Uterus (tissue), 4 donors: ENCODE measurements at places on chromosomes 11 and 22.

GRCh38 chr22:49856343-49856742, 2.7 kb downstream of the ZBED4 start:
- no peak for DNase-seq

- DNase-seq = no peak
Observed at GRCh38 chr11:115256397-115257197, 247.6 kb downstream of the CADM1 start.

DNA sequence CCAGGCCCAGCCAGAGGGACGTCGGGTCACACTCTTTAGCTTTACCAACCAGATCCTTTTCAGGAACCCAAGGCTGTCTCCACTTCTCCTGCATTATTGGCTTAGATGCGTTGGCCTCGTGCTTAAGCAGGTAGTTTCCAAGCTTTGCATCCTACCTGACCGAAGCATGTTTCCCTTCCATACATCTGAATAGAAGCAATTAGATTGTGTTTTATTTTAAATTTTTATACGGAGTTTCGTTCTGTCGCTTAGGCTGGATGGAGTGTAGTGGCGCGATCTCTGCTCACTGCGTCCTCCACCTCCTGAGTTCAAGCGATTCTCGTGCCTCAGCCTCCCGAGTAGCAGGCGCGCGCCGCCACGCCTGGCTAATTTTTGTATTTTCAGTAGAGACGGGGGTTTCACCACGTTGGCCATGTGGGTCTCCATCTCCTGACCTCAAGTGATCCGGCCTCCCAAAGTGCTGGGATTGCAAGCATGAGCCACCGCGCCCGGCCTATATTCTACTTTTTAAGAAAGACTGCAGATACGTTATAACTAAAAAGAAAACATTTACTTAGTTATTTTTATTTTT, 677 bp downstream of the DYNC2H1 start:
- DNase-seq = peak; percentile 15

GRCh38 chr11:66006891-66007176, 4.5 kb downstream of the BANF1 start:
- no peak for DNase-seq

GRCh38 chr22:28440592-28441390, 238.8 kb downstream of the TTC28 start:
- no peak for DNase-seq
